Hematopoietic multipotent progenitor cell (in vitro differentiated cells): ENCODE measurements at places on chromosomes 2 and 18. TPM values are rescaled to one million over a fixed set of nuclear protein-coding genes. Genes with fewer than 3 reads are reported as not detected.

DNA sequence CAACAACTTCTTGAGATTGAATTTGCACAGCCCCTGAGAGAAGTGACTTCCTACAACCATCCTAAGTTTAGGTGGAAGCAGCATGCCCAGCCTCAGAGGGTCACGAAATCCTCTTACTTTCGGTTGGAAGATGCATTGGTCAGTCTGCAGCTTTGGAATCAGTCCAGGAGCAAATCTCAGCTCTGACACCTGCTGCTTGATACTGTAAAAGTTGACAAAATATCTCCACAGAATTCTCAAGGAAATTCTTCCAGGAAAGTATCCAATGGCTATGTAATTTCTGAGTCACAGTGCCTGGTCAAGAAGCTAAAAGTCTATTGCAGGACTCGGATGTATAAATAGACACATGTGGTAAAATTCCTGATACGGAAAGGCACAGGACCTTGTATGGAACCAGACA is 414.5 kb upstream of the GYPC start:
- DNase-seq: no peak

DNA sequence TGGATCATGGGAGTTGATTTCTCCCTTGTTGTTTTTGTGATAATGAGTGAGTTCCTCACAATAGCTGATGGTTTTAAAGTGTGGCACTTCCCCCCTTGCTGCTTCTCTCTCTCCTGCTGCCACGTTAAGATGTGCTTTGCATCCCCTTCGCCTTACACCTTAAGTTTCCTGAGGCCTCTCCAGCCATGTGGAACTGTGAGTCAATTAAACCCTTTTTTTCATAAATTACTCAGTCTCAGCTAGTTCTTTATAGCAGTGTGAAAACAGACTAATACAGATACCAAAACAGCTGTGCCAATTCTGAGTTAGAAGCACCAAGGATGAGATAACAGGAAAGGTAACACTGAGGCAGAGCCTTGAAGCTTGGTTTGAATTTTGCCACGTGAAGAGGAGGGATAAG is 44.7 kb downstream of the ITSN2 start:
- no peak for DNase-seq

DNA sequence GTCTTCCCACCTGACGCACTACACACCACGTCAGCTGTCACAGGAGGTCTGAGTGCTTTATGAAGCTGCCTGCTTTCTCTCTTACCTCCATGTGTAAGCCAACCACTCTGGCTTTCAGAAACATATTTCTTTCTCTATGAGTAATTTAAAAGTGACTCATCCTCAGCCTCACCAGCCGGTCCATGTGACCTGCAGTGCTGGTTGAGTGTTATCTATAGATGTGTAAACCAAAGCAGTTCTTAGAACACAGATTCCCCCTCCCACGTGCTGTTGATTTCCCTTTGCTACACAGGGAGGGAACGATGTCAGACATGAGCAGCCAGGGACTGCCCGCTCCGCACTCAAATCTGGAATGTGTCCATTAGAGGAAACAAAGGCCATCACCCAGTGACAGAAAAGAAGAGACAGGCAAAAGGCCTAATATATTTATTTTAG is 157.8 kb downstream of the BCL2 start:
- peak; percentile 68 for DNase-seq

- DNase-seq: no peak
Measured at GRCh38 chr2:239574434-239575156, 173.8 kb upstream of the HDAC4 start.

GRCh38 chr18:11037533-11038240 is 111.7 kb downstream of the PIEZO2 start:
- DNase-seq: no peak

DNA sequence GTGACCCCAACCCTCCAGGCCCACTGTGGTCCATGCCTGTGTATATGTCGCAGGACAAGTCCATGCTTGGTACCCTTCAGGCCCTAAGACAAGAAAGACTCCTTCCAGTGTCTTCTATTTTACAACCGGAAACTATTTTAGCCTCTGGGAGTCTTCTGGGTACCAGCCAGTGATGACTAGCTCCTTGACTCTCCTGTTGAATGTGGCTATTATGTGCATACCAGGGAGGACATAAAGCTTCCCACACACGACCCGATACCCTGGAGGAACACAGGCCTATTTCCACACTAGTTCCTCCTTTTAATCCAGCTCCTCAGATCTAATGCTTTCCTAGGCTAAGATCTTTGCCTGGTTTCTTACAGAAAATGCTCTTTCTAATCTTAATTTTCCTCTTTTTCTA is 178.1 kb downstream of the NCKAP5 start:
- DNase-seq: no peak

DNA sequence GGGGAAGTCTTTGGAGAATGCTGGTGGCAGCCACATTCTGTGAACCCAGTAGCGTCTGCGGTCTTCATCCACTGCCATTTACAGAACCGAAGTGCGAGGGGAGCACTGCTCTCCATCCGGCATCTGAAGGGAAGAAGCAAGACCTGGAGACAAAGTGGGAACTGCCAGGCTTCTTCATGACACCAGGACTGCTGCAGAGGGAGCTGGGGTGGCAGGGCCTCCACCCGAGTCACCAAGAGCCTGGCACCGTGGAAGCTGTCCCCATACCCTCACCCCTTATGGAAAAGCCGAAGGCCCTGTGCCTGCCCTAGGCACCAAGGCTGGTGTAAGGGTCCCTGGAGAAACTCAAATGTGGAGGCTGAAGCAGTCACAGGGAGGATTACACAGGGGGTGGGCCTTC is 79.8 kb downstream of the CIB4 start:
- no peak for DNase-seq

DNA sequence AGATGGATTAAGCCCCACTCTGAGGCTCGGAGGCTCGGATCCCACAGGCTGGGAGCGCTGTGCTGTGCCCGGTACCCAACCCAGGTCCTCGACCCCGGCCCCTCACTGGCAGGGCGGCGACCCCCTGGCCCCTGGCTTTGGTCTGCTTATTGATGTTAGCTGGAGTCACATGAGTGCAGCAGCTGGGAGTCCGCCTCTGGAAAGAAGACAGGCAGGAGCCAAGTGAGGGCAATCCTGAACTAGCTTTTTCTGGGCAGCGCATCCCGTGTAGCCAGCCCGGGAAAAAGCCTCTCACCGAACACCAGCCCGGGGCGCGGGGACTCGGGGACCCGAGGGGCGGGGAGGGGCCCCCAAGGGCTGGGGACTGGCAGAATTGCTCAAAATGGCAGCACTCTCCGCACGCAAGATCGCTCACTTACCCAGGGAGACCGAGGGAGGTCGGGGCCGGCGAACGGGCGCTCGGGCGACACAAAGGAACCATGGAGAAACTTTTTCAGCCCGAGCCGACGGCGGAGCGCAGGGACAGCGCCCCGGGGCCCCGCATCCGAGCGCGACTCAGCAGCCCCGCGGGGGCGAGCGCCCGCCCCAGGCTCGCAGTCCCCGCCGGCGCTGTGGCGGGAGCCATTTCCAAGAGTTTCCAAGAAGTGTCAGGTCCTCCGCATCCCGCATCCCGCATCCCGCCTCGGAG is 567 bp downstream of the TMEM200C start:
- DNase-seq: peak; percentile 5

GRCh38 chr18:55582325-55582724 is 5.7 kb downstream of the TCF4 start:
- no peak for DNase-seq

GRCh38 chr2:133568598-133568997 is 335 bp upstream of the NCKAP5 start:
- DNase-seq: no peak

- DNase-seq: no peak
Measured at GRCh38 chr2:62204998-62205496, 9.1 kb downstream of the B3GNT2 start.

- no peak for DNase-seq
Measured at GRCh38 chr2:10439185-10439879, 8.8 kb downstream of the ODC1 start.

The HNMT gene
- total RNA-seq: 1.1 TPM

The ZBTB7C gene
- total RNA-seq: not detected

The RUFY4 gene
- total RNA-seq: 1.1 TPM

The LYPD6 gene
- total RNA-seq: 0.27 TPM

The NPAS2 gene
- total RNA-seq: under 0.01 TPM

The LIMS4 gene
- total RNA-seq: 0.54 TPM

The TSPYL6 gene
- under 0.01 TPM for total RNA-seq
